Stimulated activated naive CD8-positive, alpha-beta T cell treated with anti-CD3 and anti-CD28 coated beads, Interleukin-15, amount 100 ng/mL, for 72 hours (primary cell): ENCODE measurements at places on chromosomes 11 and 22.

- DNase-seq = no peak
These were observed 6.6 kb upstream of the MS4A12 start for GRCh38 chr11:60485987-60486386.

GRCh38 chr11:102485095-102485722 is 32.6 kb upstream of the TMEM123 start:
- DNase-seq = no peak

- peak; percentile 13 for DNase-seq
These were observed 759.4 kb downstream of the OPCML start for GRCh38 chr11:132772703-132773545.

DNA sequence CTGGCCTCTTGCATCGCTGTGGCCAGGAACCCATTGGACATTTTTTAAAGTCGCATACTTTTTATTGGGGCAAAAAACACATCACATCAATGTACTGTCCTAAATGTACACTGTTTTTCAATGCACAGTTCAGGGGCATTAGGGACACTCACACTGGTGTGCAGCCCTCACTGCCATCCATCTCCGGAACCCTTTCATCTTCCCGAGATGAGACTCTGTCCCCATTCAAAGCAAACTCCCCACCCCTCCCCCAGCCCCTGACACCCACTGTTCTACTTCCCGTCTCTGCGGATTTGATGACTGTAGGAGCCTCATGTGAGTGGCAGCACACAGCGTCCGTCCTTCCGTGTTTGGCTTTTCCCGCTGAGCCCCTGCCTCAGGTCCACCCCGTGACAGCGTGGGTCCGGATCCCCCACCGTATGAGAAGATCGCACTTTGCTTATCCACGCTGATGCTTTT is 41.8 kb upstream of the TH start:
- DNase-seq = peak; percentile 9

GRCh38 chr22:27912101-27912500 is 7.0 kb downstream of the PITPNB start:
- DNase-seq = no peak
